ENCODE measurements at places on chromosomes 3 and 15.
A peak's percentile ranks its signal among the peaks of the same experiment; 100 is the strongest.

DNA sequence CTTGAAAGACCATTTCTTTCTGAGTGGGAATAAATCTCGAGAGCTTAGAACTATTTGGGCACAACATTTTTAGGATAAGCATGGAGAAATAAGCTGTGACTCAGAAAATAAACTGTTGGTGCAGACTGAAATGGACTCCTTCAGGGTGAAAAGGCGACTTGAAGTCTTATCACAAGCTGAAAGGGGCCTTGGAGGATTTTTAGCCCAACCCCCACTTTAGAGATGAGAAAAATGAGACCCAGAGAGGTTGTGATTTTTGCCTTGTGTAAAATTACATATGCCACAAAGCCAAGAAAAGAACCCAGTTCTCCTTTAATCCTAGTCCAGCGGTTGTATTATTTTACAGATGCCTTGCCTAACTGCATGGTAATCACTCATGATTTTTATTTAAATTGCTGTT lies 1.5 kb downstream of the ATP1B3 start:
- DNase-seq = peak; percentile 20

GRCh38 chr3:39207361-39208186 lies 15.2 kb upstream of the XIRP1 start:
- DNase-seq = no peak

- DNase-seq = no peak
Measured at GRCh38 chr3:160105907-160106584, 117.4 kb downstream of the IL12A start.

DNA sequence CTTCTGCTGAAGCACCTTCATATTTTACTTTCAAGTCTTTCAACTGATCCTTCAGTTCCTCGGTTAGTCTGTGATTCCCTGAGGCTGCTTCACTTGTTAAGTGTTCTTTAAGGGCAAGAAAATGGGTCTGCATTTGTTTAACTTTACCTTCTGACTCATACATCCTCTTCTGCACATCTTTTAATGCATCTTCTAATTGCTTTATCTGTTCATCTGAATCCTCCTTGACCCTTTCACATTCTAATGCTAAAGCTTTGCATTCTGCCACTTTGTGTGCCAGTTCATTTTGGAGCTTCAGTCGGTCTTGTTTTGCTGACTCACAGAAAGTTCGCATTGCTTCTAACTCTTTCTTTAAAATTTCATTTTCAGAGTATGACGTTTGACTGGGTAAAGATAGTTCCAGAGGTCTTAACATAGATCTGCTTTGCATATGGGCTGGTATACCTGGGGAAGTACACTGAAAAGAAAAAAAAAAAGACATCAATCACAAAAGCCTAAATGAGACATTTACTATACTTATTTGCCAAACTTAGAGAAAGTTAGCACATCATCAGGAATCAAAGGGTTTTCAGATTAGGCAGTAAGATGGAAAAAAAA lies 94.3 kb downstream of the UACA start:
- no peak for DNase-seq

DNA sequence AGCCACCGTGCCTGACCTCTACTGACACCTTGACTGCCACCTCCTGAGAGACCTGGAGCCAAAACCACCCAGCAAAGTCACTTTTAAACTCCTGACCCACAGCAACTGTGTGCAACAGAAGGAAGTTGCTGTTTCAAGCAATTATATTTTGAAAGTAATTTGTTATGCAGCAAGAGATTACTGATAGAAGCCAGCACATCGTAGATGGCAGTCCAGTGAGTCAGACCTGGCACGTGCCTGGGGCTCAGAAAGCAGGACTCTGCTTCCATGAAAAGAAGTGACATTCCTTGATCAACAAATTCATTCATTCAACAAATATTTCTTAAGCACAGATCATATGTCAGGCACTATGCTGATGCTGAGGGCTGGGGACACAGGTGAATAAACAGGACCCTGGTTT lies 5.7 kb upstream of the CSPG4 start:
- no peak for DNase-seq

DNA sequence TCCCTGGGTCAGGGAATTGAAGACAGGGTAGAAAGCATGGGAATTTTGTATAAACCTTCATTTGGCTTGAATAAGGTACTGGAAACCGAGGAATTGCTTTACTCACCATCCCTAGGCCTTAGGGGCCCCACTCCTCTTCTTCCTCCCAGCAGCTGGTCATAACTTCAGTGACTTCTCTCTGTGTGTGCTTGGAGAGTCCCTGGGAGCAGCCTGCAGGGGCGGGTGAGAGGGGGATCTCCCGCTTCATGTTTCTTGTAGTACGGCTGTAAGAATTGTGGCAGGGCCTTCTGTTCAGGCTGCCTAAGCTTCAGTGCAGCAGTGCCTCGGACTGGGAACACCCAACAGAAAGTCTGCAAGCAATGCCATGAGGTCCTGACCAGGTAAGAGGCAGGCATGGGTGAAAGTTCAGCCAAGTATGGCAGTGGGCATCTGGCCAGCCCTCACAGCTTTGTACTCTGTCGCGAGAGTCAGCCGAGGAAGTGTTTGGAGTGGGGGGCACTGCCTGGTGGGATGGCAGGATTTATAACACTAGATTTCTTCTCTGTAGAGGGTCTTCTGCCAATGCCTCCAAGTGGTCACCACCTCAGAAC lies 1.7 kb upstream of the DNAJC17 start:
- no peak for DNase-seq

Measured in NCI-H2171 treated with DMSO at 0.1 percent for 48 hours (cell line).